Cardiac septum (tissue), 1 donor: ENCODE measurements at places on chromosomes 2 and 18. TPM values are rescaled to one million over a fixed set of nuclear protein-coding genes. Genes with fewer than 3 reads are reported as not detected.

Gene EML6
- total RNA-seq = 0.83 TPM

Gene ANKRD30BL
- total RNA-seq = not detected

Gene OBSL1
- total RNA-seq = 199 TPM

Gene LBX2
- 0.51 TPM for total RNA-seq

Gene CERKL
- total RNA-seq = 0.11 TPM

Gene DSG4
- not detected for total RNA-seq

Gene SRSF7
- 55.0 TPM for total RNA-seq

Gene CNGA3
- total RNA-seq = not detected

Gene ABCB11
- total RNA-seq = 0.03 TPM

Gene GKN2
- total RNA-seq = not detected

Gene PMS1
- total RNA-seq = 11.1 TPM

Gene CCDC68
- total RNA-seq = 4.1 TPM

Gene ITGB6
- total RNA-seq = 0.05 TPM

Gene SLC4A5
- 3.6 TPM for total RNA-seq

Gene FSIP2
- total RNA-seq = 0.40 TPM

Gene RPE
- total RNA-seq = 20.2 TPM
